Epithelial cell of umbilical artery (primary cell): ENCODE measurements at places on chromosomes 1 and 21. TPM values are rescaled to one million over a fixed set of nuclear protein-coding genes. Genes with fewer than 3 reads are reported as not detected.

Gene MYBPH
- not detected in 2 replicates for total RNA-seq

Gene IGSF3
- 0.30 and 0.97 TPM in 2 replicates for total RNA-seq

Gene MAP3K7CL
- total RNA-seq: 3.5 and 3.6 TPM in 2 replicates

Gene B3GALT2
- total RNA-seq: not detected in 2 replicates

Gene ETV3L
- not detected in 2 replicates for total RNA-seq

Gene FMO2
- not detected in 2 replicates for total RNA-seq

Gene CCDC30
- total RNA-seq: 0.32 and 0.46 TPM in 2 replicates

Gene CPLANE2
- total RNA-seq: 5.5 and 5.6 TPM in 2 replicates

Gene NUDT4B
- total RNA-seq: 20.1 and 51.6 TPM in 2 replicates

Gene HSPA6
- 0.30 and 0.32 TPM in 2 replicates for total RNA-seq

Gene NBPF12
- 2.9 and 4.4 TPM in 2 replicates for total RNA-seq

Gene CYYR1
- 5.5 and 7.3 TPM in 2 replicates for total RNA-seq

Gene LRRC42
- total RNA-seq: 23.1 and 27.5 TPM in 2 replicates

Gene MEAF6
- 57.5 and 72.0 TPM in 2 replicates for total RNA-seq

Gene TRIM46
- 3.5 and 3.9 TPM in 2 replicates for total RNA-seq

Gene OPTC
- not detected in 2 replicates for total RNA-seq

Gene C4BPB
- total RNA-seq: 0.32 TPM in 1 of 2 replicates, not detected in the other

Gene LIX1L
- 17.3 and 20.1 TPM in 2 replicates for total RNA-seq

Gene KCNH1
- not detected in 2 replicates for total RNA-seq

Gene CBS
- total RNA-seq: 39.3 and 84.8 TPM in 2 replicates

Gene PHF13
- 7.8 and 9.6 TPM in 2 replicates for total RNA-seq

Gene SLC26A9
- not detected in 2 replicates for total RNA-seq

Gene REN
- total RNA-seq: under 0.01 TPM in 1 of 2 replicates, not detected in the other

Gene EDN2
- total RNA-seq: not detected in 2 replicates

Gene FCGR1A
- not detected in 2 replicates for total RNA-seq

Gene LORICRIN
- not detected in 2 replicates for total RNA-seq

Gene S100A9
- total RNA-seq: not detected in 2 replicates

Gene CAPN9
- total RNA-seq: not detected in 2 replicates

Gene PTPRC
- 0.15 TPM in 1 of 2 replicates, not detected in the other for total RNA-seq

Gene GPR153
- 1.4 and 1.9 TPM in 2 replicates for total RNA-seq

Gene RIIAD1
- total RNA-seq: not detected in 2 replicates

Gene FAM151A
- not detected in 2 replicates for total RNA-seq

Gene PRPF38A
- total RNA-seq: 10.7 and 13.7 TPM in 2 replicates

Gene CENPF
- 44.5 and 52.4 TPM in 2 replicates for total RNA-seq

Gene USH2A
- total RNA-seq: not detected in 2 replicates

Gene KRTAP7-1
- total RNA-seq: not detected in 2 replicates

Gene RAB25
- total RNA-seq: not detected in 2 replicates

Gene NMNAT2
- total RNA-seq: under 0.01 and 2.9 TPM in 2 replicates

Gene OR14A2
- total RNA-seq: not detected in 2 replicates

Gene ARF1
- total RNA-seq: 319 and 341 TPM in 2 replicates

Gene PWP2
- 25.1 and 25.3 TPM in 2 replicates for total RNA-seq

Gene FCGR3A
- not detected in 2 replicates for total RNA-seq

Gene RNF186
- total RNA-seq: not detected in 2 replicates

Gene MIXL1
- total RNA-seq: 0.32 TPM in 1 of 2 replicates, not detected in the other

Gene RIPK4
- total RNA-seq: not detected in 2 replicates

Gene CAPZB
- 107 and 118 TPM in 2 replicates for total RNA-seq

Gene KIAA1614
- total RNA-seq: 1.8 and 2.6 TPM in 2 replicates

Gene SPATA6
- total RNA-seq: 3.0 and 3.9 TPM in 2 replicates

Gene LHX8
- total RNA-seq: not detected in 2 replicates

Gene ERVH48-1
- not detected in 2 replicates for total RNA-seq

Gene SPATA45
- not detected in 2 replicates for total RNA-seq

Gene NPPA
- total RNA-seq: not detected in 2 replicates

Gene PTGFR
- total RNA-seq: 0.32 and 1.1 TPM in 2 replicates

Gene GPR37L1
- total RNA-seq: not detected in 2 replicates
